ENCODE measurements at places on chromosomes 16 and 17.

- DNase-seq = no peak
Observed at GRCh38 chr16:56781528-56781961, 51.6 kb downstream of the NUP93 start.

GRCh38 chr17:54270499-54270898 is 447.8 kb downstream of the KIF2B start:
- DNase-seq = no peak

DNA sequence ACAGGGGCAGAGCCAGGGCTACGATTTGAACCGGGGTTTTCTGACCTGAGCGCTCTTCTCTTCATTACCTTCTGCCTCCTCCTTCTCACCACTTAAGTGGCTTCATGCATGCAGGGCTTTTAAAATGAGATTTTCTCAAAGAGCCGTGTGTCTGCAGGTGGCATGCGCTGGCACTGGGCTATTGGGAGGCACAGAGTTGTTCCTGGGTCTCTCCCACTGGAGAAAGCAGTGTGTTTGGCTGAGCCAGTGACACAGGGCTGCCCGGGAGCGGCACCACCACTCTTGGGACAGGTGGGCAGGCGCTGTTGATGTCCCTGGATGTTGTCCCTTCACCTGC is 218.8 kb upstream of the CHMP6 start:
- no peak for DNase-seq

DNA sequence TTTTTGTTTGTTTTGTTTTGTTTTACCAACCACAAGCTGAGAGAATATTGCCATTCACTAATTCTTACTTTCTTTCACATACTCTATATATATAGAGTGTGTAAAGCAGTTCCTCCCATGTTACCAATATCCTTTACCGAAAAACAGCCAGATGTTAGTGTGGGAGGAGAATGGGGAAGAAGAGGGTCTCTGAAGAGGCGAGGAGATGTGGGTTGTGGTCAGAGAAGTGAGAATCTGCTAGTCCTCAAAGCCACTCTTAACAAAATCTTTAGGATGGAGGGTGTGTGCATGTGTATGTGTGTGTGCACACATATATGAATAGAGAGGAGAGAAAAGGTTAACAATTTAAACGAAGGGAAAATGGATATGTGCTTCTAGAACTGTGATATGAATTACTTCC is 80.6 kb downstream of the TUBD1 start:
- DNase-seq = no peak

GRCh38 chr17:32563583-32563982 is 76.8 kb downstream of the CDK5R1 start:
- no peak for DNase-seq

DNA sequence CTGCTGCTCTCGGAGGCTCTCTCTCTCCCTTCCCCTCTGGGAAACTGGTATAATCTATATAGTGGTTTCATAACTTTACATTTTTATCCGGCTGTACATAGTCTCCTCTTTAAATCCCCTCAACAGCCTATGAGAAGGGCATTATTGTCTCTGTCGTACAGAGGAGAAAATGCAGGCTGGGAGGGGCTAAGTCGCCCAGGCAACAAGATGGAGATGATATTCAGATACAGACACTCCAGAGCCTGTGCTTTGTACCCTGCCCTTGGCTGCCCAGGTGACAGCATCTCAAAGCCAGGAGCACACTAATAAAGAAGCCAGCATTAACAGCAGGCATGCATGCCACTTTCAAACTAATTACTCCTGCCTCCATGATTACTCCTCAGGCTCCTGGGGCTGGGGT is 4.7 kb upstream of the EIF1 start:
- DNase-seq = no peak

GRCh38 chr16:3074860-3075522 is 9.6 kb downstream of the IL32 start:
- no peak for DNase-seq

GRCh38 chr16:73145166-73145880 is 97.4 kb upstream of the ZFHX3 start:
- DNase-seq = no peak

GRCh38 chr17:68344701-68345136 is 53.4 kb downstream of the ARSG start:
- no peak for DNase-seq

DNA sequence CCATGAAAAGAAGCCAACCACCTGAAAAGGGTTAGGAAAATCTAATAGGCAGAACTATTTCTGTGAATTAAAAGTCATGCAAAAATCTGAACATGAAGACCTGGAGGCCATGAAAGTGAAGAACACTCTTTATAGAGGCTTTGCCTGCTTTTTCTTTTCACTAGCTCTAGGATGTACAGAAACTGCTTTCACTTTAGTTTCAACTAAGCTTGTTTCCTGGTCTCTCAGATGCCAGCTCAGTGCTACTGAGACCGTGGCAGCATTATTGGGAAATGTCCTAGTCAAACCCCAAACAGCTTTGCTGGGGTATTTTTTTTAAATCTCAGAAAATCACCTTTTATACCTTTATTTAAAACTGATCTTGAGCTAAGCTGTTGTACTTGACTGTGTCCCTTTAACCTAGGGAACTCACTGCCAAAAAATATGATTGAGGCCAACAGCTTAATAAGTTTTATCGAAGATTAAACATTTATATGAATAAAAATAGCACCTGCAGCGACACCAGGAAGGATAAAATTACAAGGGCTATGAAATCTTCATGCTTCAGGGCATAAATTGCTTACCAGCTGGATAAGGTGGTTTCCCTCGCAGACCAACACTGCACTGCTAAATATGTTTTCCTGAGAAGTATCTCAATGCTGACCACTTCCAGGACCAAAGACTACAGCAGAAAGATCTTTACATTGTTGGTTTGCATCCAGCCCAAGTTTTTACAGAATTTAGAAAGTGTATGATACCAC is 621.8 kb upstream of the ZFHX3 start:
- no peak for DNase-seq

DNA sequence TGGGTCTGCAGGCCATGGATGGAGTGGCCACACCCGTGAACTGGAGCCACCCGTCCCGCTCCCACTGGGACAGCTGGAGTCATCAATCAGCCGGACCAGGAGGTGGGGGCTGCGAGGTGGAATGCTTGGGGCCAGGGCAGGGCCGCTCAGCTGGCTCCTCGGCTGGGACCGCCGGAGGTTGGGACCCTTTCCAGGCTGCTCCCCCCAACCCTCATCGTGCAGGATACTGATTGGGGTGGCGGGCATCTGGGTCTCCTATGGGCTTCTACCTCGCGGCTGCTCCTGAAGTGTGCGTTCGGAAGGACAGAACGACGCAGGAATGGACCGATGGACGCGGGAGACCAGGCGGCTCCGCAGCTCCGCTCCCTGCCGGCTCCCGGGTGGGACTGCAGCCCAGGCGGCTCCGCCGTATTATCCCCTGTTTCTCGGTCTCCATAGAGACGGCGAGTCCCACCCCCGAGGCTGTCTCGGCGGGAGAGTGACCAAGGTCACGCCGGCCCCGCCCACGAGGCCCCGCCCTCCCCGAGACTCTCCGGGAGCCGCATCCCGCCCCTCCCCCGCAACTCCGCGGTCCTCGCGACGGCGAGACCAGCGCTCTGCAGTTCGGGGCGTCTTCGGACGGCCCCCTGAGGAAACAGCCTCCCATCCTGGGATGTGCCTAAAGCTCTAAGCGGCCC is at the start of gene TPPP3:
TSS of gene TPPP3 (minus strand) at position 388 of the 677 bp plus-strand sequence. CDS start 2,387 bp downstream, outside the sequence.
- DNase-seq = peak; percentile 92

GRCh38 chr17:78266231-78266631 is 34.8 kb downstream of the TMEM235 start:
- DNase-seq = no peak

- no peak for DNase-seq
Observed at GRCh38 chr17:63035271-63035670, 69.2 kb downstream of the TANC2 start.

DNA sequence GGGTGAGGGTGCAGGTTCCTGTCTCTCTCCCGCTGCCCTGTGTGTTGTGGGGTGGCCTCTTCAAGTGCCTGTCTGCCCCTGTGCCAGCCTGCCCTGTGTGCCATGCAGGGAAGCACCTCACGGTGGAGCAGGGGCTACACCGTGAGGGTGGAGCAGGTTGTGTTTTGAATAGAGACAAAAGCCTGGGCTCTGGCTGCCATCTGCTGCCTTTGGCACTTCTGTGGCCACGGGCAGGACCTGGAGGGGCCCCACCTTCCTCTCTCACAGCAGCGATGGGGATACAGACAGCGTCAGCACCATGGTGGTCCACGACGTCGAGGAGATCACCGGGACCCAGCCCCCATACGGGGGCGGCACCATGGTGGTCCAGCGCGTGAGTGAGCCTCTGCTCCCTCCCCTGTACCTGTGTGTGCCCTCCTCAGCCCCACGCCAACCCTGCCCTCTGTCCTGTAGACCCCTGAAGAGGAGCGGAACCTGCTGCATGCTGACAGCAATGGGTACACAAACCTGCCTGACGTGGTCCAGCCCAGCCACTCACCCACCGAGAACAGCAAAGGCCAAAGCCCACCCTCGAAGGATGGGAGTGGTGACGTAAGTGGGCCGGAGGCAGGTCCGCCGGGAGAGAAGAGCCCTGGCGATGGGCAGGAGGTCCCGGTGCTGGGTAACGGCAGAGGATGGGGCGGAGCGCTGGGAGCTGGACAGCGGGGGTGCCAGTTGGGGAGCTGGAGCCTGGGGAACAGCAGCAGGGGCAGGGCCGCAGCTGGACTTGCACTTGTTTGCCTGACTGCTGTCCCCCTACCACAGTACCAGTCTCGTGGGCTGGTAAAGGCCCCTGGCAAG is 5.4 kb upstream of the C17orf107 start:
- no peak for DNase-seq

- DNase-seq = no peak
Observed at GRCh38 chr17:68260051-68260762, 12.4 kb downstream of the AMZ2 start.

DNA sequence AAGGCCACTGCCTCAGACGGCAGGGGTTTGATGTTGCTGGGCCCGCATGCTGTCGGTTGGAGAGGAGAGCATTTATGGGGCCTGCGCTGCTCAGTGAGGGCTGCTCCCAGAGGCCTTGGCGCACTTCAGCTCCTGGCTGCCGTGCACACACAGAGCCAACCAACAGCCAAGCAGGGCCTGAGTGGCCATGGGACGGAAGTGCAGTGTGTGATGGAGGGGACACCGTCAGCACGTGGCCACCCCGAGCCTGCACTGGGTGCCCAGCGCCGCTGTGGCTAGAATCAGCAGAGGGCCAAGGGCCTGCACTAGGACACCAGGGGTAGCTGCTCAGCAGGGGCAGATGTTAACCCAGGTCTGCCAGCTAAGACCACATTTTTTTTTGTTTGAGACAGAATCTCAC is 21.8 kb downstream of the KLHL36 start:
- no peak for DNase-seq

- DNase-seq = no peak
Observed at GRCh38 chr16:49442805-49443204, 69.2 kb downstream of the C16orf78 start.

DNA sequence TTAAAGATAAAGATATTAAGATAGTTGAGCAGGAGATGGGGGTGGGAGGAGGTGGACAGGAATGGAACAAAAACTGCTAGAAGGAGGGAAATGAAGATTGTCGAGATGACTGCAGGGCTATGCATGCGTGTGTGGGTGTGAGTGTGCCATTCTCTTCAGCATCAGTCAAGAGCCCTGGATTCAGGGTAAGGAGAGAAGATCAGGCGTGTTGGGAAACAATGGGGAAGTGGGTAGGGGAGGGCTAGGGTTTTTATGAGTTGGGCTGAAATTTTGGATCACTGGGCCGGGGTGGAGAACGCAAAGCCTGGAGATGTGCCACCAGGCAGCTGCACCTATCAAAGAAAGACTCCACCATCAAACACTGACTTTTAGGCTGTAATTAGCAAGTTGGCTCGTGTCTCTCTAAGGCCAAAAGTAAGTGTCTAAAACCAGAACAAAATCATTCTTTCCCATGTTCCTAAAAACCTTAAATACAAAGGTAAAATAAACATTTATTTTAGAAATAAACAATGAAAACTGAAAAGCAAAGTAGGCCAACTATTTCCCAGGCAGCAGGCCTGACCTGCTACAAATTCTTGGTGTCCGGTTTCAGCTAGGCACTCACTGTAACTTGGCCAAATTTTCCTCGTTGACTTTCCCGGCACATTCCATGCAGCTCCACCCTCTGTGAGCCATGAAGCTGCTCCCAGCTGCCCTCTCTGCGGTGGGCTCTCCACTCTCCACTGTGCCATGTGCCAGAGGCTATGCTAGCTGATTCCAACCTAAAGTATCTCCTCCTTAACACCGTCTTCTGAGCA is 4.2 kb downstream of the CDRT4 start:
- peak; percentile 85 for DNase-seq

DNA sequence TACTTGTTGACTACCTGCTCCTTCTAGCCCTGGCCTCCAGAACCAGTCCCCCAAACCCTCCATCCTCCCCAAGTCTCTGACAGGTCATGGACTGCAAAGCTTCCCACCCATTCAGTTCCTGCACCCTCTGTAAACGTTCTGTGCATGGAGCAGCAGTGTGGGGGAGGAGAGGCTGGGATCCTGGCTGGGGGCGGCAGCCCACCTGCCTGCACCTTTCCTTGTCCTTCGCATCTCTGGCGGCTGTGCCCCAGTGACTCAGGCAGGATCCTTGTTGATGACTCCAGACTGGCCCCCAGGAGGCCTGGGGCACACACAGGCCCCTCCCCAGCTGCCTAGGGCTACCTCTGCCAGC is 1.6 kb upstream of the PKMYT1 start:
- no peak for DNase-seq

DNA sequence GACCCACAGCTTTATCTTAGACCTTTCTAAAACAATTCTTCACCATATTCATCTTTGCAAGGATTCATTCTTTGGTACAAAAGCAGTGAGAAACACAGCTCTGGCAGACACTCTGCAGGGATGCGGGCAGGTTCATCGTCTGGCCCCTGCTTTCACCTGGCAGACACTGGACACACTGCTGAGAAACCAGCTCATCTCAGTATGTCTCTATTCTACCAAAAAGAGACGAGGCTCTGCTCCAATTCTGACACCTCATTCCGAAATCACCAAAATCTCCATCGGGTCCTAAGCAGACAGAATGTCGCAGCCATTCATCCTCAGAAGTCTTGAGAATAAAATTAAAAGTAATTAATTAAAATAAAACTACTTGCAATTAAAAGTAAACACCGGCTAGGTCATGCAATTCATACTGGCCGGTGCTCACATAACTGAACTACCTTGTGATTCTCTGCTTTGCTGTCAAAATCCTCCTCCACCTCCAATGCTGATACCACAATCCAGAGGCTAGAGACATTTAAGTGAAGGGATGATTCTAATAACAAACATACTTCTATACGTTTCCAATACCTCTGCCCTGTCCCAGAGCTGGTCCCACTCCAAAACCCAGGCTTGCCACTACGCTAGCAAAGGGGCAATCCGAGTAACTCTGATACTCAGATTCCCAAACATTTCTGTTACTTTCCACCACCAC is 1.3 kb downstream of the RNF157 start:
- DNase-seq = no peak
